Ascending aorta (tissue), 2 donors: ENCODE measurements at places on chromosomes 5 and 9. TPM values are rescaled to one million over a fixed set of nuclear protein-coding genes. Genes with fewer than 3 reads are reported as not detected.

Gene MAP3K1
- total RNA-seq = 14.7 TPM

Gene ZNF354C
- 3.0 TPM for total RNA-seq

Gene GOLGA2
- total RNA-seq = 74.9 TPM

Gene GPX8
- 27.9 TPM for total RNA-seq

Gene ARL14EPL
- not detected for total RNA-seq

Gene SPINK4
- total RNA-seq = not detected

Gene ENTPD8
- not detected for total RNA-seq

Gene RLN2
- total RNA-seq = not detected

Gene SOHLH1
- total RNA-seq = not detected

Gene SLC36A2
- 0.75 TPM for total RNA-seq

- DNase-seq = peak; percentile 55
Observed at GRCh38 chr9:134987906-134988700, 70.4 kb upstream of the FCN1 start.

- no peak for DNase-seq
Observed at GRCh38 chr5:82156874-82157273, 121.3 kb downstream of the RPS23 start.

GRCh38 chr5:1727571-1727970, 72.1 kb downstream of the MRPL36 start:
- DNase-seq = no peak

DNA sequence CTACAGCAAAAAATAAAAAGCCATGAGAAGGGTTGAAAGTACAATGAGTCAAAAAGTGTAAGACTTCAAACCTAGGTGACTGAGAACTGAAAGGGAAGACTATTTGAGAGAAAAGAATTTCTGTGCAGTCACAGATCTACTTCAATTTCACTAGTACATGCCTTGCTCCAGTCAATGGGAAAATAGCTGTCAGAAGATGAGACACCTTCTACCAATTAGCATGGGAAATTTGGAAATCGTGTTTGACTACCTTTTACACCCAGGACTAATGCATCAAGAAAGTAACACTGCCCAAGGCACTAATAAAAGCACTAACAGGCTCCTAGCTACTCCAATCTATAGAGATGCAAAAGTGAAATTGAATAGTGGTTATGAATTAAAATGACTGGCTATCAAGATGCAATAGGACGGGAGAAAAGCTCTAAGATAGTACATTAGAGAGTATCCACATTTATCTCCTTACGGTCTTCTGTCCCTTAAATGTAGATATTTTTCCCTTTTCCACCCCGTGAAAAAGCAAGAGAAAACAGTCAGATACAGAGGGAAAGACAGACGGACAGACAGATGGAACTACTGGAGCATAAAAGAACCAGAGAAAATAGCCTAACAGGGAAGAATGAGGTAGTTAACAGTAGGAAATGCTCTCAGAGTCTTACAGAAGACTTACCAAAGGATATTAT, 15.2 kb downstream of the ERP44 start:
- no peak for DNase-seq

- DNase-seq = no peak
Observed at GRCh38 chr5:30894811-30895210, 298.7 kb upstream of the CDH6 start.

GRCh38 chr5:180290568-180291233, 1.2 kb downstream of the MAPK9 start:
- DNase-seq = no peak

GRCh38 chr5:139966856-139967255, 76.2 kb downstream of the NRG2 start:
- DNase-seq = no peak

DNA sequence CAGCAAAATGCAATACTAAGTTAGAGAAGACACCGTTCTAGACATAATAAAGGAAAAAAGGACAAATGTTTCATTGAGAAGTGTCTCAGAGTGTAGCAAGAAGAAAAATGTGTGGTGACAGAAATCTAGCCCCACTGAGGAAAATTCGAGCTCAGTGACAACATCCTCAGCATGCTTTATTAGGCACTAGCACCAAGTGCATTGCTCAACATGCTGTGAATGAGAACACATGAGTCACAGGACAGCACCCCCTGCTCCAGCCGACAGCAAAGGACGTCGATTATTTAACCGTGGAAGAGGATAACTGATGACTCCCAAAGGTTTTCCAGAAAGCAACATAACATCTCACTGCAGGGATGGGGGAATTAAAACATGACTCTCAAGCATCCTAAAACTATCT, 182.7 kb downstream of the GNAQ start:
- peak; percentile 70 for DNase-seq

GRCh38 chr5:144035046-144035740, 135.3 kb downstream of the YIPF5 start:
- DNase-seq = no peak

DNA sequence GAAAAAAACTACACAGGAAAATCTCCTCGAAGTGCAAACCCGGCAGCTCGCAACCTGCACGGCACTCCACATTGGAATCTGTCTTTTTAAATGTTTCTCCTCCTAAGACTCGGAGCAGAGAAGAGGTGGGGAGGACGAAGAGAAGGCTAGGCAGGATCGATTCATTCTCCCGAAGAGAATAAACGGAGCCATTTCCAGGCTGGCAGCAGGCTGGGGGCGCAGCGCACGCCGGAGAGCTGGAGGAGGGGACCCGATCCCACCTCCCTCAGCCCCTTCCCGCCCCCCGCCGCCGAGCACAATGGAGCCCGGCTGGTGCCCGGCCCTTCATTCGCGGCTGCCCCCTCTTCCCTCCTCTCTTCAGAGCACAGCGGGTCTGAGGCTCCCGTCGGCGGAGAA, 628 bp downstream of the HOMER1 start:
- no peak for DNase-seq
